H4 (cell line): ENCODE measurements at places on chromosomes 5 and 9. TPM values are rescaled to one million over a fixed set of nuclear protein-coding genes. Genes with fewer than 3 reads are reported as not detected.

The EIF4E1B gene
- not detected in 2 replicates for total RNA-seq

The HAPLN1 gene
- 4.5 and 6.5 TPM in 2 replicates for total RNA-seq

DNA sequence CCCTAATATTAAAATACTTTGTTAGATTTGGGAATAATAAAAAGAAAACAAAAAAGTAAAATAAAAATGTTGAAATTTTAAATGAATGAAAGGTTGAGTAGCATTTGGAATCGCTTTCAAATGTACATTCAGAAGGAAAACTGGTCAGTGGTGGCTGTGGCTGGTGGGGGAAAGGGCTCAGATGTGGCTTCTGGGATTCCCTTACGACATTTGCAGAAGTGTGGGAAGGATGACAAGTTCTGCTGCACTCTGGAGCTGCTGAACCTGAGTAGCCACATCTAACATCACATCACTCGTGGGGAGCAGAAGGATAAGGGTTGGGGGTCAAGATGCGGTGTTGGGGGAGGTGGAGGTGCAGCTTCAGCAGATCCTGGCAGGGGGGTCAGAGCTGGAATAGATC is 25.6 kb upstream of the CAST start:
- DNase-seq, result no peak

- no peak for DNase-seq
Measured at GRCh38 chr9:36730414-36730813, 157.7 kb downstream of the MELK start.

DNA sequence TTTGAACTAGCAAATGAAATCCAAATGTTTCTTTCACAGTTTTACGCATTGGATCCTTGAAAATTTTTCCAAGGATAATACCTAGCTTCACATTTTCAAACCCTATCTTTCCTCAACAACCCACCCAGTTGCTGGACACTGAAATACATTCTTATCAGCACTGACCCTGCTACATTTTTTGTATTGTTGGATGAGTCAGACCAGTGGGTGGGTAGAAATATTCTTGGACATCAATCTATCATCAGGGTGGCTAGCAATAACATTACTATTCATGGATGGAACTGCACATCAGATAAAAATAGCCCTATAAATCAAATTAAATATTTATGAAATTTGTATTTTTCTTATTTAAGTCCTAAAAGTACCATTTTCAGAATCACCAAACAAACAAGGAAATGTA is 407.4 kb upstream of the IZUMO3 start:
- no peak for DNase-seq

- no peak for DNase-seq
Measured at GRCh38 chr5:429453-430188, 13.4 kb upstream of the EXOC3 start.
